Ascending aorta (tissue), 2 donors: ENCODE measurements at places on chromosomes 2 and 18.

DNA sequence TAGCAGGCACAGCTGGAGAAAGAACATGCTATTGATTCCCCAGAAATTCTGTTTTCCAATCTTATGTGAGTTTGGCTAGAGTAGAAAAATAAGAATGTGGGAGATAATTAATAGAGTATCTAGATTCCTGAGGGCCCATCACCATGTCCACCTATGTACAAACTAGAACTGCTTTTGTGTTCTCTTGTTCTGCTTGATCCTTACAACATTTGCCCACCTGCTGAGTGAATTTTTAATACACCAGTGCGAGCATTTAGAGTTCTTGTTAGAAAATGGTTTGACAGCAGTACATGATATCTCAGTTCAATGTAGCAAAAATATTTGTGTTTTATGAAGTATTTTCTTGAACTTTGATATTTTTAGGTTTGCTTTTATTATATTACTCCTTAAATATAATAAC lies 52.3 kb upstream of the SPAG16 start:
- DNase-seq = no peak

- no peak for DNase-seq
Measured at GRCh38 chr2:11578986-11579774, 45.3 kb downstream of the GREB1 start.

GRCh38 chr18:21602299-21602587 lies 1.7 kb upstream of the ESCO1 start:
- DNase-seq = no peak

DNA sequence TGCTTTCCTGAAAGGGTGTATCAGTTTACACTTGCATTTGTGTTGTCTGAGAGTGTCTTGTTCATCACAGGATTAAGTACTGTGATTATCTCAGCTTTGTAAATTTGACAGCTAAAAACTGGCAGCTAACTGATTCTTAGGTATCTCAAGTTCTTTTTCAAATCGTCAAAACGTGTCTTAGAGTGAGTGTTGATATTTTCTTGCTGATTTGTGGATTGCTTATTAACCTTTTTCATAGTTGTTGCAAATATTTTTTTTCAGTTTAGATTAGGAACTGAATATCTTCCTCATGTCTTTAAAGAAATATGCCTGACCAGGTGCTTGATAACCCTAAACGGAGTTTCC lies 41.9 kb downstream of the LRRFIP1 start:
- DNase-seq = no peak

DNA sequence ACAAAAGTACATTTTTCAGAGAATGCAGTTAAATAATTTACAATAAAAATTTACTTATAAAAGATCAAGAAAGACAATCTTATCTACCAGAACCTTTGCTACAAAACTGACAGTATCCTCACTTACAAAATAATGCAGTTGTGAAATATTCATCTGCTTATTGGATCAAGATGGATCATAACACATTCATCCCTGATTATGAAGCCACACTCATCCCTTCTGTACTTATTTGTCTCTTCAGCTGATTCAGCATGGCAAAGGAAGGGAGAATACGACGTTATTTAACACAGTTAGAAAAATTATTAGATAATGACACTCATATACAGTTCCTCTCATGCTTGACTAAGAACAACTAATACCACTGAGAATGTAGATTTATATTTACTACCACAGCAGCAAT lies 46.4 kb downstream of the TCF4 start:
- DNase-seq = no peak

GRCh38 chr2:86584151-86584913 lies 21.1 kb upstream of the CHMP3 start:
- DNase-seq = no peak

GRCh38 chr18:58670404-58671110 lies 708 bp upstream of the MALT1 start:
- no peak for DNase-seq

DNA sequence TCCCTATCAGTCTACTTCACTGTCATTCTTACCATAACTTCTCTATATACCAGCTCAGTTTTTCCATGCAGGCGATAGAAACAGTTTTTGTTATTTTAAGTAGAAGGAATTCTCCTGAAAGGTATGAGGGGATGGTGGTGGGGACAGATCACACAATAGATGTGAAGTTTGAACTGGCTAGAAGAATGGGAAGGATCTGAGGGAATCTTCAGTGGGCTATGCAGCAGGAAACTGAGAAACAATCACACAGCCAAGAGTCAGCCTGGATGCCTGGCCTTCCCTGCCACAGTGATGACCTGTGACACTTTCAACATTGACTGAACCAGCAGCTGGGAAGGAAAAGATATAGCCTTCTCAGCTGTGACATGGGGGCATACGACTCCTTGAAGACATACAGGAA lies 329.1 kb upstream of the GULP1 start:
- DNase-seq = no peak

DNA sequence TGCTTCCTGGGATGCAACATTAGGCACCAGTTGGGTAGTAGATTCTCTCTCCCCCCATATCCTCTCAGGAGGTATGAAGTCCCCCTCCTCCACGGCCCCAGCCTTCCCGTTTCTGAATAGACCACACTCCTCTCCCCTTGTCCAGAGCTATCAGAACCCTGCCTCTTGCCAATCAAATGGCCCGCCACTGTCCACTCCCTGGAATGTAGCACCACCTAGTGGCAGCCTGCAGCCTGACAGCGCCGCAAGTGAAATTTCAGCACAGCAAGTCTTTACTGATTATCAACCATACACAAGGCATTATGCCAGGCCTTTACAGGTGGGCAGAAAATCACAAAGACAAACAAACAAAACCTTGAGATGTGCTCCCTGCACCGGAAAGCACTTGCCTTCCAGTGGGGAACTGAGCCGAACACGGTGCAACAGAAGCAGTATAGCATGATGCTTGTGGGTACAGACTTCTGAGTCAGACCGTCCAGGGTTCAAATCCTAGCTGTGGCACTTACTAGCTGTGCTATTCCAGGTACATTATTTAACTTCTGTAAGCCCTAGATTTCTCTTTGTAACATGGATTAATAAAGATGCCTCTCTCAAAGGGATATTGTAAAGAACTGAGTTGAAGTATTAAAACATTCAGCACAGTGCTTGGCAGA lies 174.0 kb downstream of the SMAD2 start:
- DNase-seq = no peak

DNA sequence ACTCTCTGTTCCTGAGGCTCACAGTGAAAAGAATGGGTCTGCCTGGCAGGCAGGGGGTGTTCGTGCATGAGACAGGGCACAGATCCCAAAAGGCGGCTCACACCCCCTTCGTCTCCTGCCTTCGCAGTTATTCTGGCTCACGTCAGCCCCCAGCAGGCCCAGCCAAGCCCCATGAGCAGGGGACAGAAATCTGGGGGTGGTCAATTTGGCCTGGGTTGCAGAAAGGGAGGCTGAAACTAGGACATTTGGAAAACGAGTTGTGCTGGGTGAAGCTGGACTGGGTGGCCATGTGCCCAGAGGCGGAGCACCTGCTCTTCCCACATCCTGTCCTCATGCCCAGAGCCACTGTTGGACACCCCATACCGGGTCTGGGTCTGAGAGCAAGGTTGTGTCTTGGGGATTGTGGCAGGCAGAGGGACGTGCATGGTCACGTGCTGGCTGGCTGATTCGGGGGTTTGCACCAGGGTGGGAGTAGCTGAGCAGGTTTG lies 99.0 kb upstream of the MCFD2 start:
- DNase-seq = no peak
